ENCODE measurements at places on chromosomes 6 and 20.

DNA sequence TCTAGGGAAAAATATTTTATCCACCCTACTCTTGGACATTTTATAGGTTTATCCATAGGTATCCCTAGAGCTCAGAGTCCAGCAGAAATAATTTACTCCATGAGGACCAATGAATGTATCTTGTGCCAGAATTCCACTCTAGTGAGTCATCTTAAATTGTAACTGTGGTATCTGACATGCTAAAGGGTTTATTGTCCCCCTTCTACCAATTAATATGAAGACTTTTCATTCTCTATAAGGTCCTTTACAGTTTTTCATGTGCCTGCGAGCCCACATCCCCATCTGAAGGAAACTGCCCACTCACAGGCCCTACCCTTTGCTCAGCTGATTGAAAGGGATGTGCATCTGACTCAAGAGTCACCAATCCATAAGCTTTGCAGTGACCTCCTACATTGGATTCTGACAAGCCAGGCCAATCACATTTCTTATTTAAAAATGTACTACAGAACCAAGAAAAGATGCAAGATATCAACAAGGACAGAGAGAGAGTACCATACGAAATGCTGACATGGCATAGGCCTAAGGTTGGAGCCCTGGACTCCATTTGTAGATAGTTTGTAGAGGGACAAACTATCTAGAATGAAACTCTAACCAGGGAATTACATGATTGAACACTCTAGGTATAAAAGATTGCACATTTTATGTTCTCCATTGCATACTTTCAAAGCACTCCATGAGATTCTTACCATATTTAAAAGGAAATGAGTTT, 93.4 kb upstream of the DEFB112 start:
- DNase-seq: no peak

GRCh38 chr6:154615483-154616025, 105.1 kb upstream of the CNKSR3 start:
- DNase-seq: no peak

- DNase-seq: no peak
Measured at GRCh38 chr6:42537536-42537935, 26.3 kb upstream of the UBR2 start.

DNA sequence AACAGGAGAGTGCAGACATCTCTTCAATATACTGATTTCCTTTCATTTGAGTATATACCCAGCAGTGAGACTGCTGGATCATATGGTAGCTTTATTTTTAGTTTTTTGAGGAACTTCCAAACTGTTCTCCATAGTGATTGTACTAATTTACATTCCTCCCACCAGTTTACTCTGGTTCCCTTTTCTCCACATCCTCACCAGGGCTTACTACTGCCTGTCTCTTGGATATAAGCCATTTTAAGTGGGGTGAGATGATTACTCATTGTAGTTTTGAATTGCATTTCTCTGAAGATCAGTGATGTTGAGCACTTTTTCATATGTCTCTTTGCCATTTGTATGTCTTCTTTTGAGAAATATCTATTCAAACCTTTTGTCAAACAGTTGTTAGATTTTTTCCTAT, 64.9 kb upstream of the HMGCLL1 start:
- no peak for DNase-seq

- no peak for DNase-seq
Measured at GRCh38 chr6:141594874-141595273, 537.9 kb upstream of the GJE1 start.

- no peak for DNase-seq
Measured at GRCh38 chr6:123888771-123889513, 85.3 kb downstream of the NKAIN2 start.

GRCh38 chr20:62557462-62557861, 81.7 kb upstream of the GATA5 start:
- DNase-seq: no peak

DNA sequence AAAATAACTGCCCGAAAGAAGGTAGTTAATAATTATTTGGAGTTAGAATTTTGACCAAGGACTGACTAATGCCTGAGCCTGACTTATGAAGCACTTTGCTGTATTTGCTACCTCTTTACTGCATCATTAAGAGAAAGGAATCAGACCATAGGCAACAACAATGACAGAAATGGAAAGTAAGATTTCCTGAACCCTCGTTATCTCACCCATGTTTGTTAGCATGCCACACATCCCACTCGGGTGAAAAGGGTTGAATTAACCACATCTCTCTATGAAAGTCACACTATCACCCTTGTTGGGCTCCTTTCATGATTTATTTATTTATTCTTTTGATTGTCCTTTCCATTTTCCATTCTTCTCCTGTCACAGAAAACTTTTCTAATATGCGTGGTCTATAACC, 59.6 kb downstream of the OLIG3 start:
- no peak for DNase-seq

- no peak for DNase-seq
Measured at GRCh38 chr6:34317882-34318498, 69.2 kb upstream of the SMIM29 start.

GRCh38 chr6:16239798-16240123, 1.4 kb downstream of the GMPR start:
- DNase-seq: no peak

DNA sequence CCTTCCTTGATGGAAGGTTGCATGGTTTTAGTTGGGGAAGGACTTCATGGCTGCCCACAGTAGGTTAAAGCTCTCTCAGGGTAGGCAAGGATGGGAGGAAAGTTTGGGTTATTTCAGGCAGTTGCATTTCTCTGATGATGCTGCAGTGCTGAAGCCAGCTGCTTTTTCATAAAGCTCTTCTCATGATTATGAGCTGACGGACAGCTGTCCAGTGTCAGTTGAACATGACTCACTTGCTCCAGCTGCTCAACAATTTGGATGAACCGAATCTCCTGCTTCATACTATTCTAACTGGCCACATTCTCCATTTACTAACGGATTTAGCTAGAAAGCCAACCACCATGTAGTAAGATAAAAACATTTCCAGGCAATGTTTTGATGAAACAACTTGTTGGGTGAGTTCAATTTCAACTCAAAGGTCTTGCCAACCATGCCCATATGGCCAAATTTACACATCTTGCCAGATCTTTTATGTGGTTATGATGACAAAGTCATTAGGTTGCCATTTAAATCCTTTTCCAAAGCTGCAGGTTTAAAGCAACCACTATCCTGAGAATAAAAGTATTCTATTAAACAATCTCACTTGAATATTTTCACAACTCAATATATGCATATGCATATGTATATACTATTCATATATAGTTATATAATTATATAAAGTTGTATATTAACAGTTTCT, 125.9 kb downstream of the HS3ST5 start:
- no peak for DNase-seq

GRCh38 chr6:145756170-145756662, 20.9 kb upstream of the EPM2A start:
- no peak for DNase-seq

DNA sequence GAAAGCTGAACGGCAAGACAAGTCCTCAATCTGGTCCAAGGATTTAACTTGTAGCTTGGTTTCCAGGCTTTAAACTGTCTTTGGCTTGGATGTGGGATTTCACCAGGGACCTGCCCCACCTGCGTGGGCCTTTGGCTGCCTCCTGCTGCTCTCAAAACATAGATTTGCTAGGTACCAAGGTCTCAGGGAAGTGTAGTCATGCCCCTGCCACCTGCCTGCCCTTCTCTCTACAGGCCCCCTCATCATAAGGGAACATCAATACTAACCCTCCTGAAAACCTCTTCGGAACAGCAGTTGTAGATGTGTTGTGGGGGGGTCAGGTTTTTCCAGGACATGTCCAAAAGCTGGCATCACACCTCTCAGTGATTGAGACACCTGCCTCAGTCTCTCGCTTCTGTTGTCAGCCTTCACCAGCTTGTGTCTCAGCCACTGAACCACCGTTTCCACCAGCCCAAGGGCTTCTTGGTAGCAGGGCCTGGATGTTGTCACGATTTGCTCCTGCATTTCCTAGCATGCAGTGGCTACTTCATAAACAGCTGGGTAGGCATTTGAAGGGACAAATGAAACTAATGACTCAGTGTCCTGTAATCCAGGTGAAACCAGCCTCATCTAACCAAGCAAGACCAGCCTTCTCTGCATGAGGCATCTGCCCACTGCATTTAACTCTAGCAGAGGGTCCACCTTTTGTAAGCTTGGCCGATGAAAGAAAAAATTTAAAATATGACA, 141.6 kb upstream of the THBS2 start:
- no peak for DNase-seq

DNA sequence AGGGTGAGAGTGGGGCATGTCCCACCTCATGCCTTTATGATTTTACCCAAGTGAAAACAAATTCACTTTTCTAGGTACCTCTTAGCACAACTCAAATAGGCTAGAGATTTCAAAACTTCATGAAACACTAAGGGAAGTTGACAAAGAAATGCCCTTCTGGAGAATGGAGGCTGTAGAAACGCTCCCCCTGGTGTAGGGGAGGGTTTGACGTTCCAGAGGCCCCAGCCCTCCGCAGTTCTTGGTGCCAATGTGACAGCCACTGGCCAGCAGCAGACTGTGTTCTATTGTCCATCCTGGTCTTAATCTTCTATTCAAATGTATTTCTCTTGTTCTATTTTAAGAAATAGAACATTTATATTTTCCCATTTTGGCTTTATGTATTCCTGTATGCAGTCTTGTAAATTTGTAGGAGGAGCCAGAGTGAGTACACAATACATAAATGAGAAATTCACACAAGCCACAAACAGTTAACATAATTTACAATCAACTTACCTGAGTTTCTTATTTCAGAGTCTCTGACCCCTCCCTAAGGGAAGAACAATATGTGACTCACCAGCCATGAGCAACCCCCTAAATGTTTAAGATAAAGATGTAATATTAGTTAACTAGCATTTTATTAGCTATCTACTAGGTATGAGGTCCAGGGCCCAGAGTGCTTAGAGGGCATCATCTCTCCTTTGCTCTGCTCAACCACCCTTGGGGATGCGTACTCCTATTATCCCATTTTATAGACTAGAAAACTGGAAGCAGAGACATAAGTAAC, 8.8 kb upstream of the MUC21 start:
- no peak for DNase-seq

- no peak for DNase-seq
Measured at GRCh38 chr6:165920896-165921671, 246.6 kb downstream of the TBXT start.

DNA sequence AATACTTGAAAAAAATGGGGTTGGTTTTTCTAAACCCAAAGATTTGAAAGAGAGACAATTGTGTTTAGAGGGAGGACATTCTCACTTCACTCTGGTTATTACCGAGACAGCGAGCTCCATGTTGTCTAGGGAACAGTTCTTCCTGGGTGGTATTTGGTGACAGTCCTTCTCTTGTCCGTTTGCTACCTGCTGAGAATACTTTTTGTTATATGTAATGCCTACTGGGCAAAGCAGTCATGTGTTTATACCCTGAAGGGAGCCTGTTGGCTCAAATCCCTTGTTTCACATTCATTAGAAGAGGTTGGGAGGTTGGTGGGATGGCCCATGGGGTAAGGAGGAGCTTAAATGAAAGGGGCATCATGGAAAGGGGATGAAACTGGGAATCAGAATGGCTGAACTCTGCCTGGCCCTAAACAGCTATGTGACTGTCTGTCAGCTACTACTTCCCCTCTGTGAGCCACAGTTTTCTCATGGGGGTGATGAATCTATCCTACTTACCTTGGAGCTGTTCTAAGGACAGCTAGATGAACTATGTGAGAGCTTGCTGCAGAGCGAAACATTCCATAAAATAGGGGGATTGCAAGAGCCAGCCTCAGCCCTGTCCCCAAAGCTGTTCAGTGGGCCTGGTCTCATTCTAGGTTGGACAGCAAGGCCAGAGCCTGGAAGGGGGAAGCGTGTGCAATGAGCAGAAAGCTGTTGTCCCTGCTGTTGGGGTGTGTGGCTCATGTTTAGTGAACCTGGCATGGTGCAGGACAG, 43.5 kb downstream of the FNDC1 start:
- DNase-seq: no peak

GRCh38 chr6:167469672-167470071, 144.8 kb downstream of the TTLL2 start:
- DNase-seq: no peak

GRCh38 chr6:163943607-163944385, 529.3 kb downstream of the QKI start:
- no peak for DNase-seq

DNA sequence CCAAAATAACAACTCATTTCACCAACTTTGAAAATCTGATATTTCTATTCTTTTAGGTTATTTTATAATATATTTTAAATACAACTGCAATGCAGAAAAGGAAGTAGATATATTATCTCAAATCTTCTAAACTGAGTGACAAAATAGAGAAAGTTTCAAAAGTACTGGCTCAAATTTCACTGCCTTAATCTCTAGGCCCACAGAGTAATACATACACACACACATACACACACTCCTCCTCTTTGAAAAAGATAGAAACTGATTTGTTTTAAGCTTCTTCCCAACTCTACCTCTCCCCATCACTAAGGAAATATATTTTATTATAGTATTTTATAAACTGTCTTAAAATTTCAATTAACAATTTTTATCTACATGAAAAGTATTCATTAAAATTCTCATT, 36.2 kb downstream of the ARHGAP18 start:
- DNase-seq: no peak

GRCh38 chr20:60221593-60221992, 263.4 kb downstream of the CDH26 start:
- no peak for DNase-seq

- no peak for DNase-seq
Measured at GRCh38 chr6:14748679-14749078, 497.2 kb upstream of the JARID2 start.

DNA sequence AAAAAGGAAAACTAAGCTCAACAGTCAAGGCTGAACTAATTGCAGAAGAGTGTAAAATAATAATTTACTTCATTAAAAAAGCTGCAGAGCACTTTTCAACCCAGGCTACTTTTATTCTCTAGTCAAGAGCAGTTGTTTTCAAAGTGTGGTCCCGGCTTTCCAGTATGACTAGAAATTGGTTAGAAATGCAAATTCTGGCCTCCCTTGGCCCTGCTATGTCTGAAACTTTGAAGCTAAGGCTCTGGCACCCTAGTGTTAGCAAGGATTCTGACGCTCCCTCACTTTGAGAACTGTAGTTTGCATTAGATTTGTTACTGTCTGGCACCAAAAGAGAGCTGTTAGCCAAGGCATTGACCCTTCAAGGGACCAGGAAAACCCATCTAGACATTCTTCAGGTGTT, 9.5 kb upstream of the NXT1 start:
- no peak for DNase-seq

DNA sequence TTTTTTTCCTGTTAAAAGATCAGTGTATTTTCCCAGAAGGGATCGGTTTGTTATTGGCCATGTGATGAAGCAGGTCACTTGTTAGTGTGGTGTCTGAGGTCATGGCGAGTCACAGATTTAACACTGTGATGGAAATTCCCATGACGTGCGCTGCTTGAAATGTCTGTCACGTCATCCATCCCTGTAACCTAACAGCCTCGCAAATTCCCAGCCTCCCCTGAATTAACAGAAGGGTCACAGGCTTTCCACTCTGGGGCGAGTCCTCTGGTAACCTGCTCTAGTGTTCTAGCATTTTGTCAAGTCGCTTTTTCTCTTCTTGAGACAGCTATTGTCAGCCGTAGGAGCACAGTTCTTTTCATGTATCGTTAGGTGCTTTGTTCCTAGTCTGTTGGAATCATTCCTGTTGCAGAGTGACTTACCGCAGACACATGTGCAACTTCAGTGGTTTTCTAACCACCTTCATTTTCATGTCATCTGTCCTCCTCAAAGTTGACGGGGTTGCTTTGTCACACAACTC, 137.2 kb downstream of the MAP3K4 start:
- DNase-seq: no peak

Measured in NCI-H1417 treated with DMSO at 0.1 percent for 48 hours (cell line).